Cortex of kidney (tissue), 1 donor: ENCODE measurements at places on chromosomes 5 and 9.

GRCh38 chr5:115575167-115576070 is 26.9 kb downstream of the TICAM2 start:
- no peak for DNase-seq

DNA sequence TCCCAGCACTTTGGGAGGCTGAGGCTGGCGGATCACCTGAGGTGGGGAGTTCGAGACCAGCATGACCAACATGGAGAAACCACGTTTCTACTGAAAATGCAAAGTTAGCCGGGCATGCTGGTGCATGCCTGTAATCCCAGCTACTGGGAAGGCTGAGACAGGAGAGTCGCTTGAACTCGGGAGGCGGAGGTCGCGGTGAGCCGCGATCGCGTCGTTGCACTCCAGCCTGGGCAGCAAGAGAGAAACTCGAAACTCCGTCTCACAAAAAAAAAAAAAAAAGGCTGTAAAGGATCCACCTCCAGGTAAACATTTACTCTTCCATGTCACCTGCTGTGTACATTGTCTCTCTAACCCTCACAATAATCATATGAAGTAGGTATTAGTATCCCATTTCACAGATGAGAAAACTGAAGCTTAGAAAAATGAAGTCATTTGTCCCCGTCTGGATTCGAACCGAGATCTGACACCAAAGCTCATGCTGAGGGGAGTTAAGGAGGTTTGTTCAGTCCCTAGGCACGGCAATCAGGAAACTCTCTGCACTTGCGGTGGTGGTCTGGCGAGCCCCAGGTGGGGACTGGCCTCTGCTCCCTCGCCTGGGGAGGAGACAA is 494 bp upstream of the DOCK2 start:
- DNase-seq, result no peak

GRCh38 chr9:27800159-27800558 is 226.9 kb upstream of the C9orf72 start:
- DNase-seq, result no peak

- DNase-seq, result no peak
These were observed 150.7 kb downstream of the SLC28A3 start for GRCh38 chr9:84189904-84190303.

DNA sequence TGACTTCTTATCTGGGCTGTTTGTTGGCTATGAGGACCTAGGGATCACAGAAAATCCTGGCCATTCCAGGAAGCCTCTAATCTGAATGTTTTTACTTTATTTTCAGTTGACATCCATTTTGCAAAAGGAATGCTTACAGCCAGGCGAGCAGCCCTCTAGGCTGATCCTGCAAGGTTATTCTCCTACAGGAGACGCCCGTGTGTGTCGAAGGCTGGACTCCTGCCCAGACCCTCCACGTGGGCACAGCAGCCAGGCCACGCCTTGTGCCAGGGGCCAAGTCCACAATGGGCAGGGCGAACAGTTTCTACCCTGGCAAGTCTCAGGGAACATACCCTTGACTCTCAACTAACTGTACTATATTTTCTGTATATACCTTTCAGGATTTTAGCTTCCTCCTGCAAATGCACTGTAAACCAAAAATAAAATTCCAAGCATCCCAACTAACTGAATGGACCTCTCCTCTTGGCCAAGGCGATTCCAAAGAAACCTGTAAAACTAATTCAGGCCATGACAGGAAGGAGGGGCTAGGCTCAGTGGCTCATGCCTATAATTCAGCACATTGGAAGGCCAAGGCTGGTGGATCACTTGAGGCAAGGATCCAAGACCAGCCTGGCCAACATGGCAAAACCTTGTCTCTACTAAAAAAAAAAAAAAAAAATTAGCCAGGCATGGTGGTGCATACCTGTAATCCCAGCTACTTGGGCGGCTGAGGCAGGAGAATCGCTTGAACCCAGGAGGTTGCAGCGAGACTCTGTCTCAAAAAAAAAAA is 5.7 kb downstream of the CMBL start:
- no peak for DNase-seq

- DNase-seq, result no peak
These were observed 20.7 kb downstream of the PTPN3 start for GRCh38 chr9:109477258-109478050.

DNA sequence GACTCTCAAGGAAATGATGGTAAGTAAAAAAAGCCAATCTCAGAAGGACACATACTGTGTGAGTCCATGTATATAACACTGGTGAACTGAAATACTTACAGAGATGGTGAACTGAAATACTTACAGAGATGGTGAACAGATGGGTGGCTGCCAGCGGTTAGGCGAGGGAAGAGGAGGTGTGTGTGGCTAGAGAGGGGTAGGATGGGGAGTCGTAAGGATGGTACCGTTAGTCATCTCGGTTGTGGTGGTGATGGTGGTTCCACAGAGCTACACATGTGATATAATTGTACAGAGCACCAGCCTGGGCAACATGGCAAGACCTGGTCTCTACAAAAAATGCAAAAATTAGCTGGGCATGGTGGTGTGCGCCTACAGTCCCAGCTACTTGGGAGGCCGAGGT is 113.6 kb upstream of the RAPGEF1 start:
- DNase-seq, result no peak

- DNase-seq, result no peak
These were observed 119.4 kb downstream of the MED27 start for GRCh38 chr9:131960311-131960710.

DNA sequence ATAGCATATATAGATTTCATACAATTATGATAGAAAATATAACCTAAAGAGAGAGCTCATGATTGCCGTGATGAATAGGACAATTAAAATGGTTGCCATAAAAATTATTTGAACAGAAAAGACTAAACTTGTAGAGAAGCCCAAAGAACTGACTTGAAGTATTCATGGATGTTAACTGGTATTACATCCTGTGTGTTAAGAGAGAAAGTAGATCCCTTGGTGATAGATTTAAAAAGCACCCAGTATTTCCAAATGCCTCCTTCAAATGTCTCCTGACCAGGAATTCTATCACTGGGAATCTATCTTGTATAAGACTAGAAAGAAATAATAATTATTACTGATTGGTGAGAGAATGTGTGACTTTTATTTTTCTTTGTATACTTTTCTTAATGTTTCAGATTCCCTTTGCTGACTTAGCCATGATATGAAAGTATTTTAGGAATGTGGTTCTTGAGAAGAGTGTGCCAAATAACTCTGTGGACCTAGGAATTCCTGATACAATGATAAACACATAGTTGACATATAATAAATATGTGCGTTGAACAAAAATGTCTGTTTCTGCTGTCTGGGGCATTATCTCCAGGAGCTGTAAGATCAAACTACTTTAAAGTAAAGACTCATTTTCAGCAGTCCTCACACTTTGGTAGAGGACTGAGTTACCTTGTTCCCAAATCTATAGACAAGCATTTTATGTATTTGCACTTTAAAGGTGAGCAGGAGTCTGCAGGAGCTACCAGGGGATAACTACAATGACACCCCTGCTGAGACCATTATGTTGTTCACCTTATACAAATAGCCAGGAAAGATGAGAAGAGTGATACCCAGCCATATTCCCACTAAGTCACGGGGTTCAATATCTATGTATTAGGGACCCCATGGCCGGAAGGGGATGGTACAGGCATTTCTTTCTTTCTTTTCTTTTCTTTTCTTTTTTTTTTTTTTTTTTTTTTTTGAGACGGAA is 211.1 kb upstream of the TLE4 start:
- DNase-seq, result no peak

DNA sequence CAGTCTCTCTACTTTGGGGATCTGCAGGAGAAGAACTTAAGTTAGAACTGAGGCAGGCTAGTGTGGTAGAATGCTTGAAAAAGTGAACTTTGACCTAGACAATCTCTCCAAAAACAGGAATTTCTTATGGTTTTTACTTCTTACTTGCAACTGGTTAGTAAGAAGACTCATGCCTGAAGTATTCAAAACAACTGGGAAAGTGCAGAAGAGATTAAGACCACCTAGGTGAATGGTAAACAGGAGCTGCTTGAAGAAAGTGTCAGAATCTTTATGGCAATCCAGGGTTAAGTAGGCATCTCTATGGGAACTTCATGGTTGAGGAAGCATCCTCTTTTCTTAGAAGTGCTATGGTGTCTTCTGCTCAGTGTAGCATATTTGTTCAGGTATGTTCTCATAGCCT is 428.6 kb upstream of the TLE4 start:
- DNase-seq, result no peak

DNA sequence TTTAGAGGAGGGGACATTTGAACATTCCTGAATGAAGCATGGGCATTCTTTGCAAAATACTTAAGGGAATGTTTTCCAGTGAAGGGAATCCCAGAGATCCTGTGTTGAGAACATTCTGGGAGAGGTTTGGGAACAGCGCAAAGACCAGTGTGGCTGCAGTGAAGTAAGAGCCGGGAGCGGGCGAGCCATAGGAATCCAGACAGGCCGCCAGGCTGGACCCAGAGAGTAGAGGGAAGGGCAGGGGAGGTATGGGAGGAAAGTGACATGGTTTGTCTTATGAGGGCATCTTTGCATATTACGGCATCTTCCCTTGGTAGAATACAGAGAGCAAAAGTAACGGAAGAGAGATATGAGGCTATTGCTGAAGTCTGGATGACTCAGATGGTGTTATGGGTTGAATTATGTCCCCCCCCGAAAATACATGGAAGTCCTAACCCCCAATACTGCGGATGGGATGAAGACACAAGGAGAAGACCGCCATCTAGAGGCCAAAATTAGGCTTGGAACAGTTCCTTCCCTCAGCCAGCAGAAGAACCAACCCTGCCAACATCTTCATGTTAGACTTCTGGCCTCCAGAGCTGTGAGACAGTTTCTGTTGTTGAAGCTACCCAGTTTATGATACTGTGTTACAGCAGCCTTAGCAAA is 268.2 kb downstream of the MAST4 start:
- no peak for DNase-seq

DNA sequence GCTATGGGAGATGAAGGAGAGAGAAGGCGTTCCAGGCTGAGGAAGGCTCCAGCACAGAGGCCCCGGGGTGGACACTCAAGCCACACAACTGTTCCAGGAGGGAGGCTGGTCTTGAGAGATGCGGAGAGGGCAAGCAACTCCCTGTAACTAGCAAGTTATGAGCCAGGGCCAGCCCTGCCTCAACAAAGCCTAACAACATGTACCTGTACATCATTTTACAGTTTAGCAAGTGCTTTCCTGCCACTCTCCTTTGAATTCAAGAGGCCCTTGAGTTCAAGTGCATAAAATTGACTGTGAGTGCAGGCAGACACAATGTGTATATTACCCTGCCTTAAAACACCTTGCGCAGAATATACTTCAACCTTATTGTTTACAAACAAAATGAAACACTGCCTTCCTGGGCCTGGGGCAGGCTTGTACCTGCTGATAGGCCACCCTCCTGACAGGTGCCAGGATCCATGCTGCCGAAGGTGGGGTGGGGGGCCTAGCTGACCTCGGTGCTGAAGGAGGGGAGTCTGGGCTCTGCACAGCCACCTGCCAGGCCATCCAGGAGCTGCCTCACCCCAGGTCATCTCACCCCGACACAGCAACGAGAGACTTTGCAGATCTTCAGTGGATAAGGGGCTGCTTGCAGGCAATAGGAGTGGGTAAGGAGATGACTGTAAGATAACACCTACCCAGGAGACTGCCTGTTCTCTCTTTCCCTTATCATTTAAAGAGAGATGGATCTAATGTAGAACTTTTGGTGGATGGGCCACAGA is 80.0 kb downstream of the PPARGC1B start:
- no peak for DNase-seq

DNA sequence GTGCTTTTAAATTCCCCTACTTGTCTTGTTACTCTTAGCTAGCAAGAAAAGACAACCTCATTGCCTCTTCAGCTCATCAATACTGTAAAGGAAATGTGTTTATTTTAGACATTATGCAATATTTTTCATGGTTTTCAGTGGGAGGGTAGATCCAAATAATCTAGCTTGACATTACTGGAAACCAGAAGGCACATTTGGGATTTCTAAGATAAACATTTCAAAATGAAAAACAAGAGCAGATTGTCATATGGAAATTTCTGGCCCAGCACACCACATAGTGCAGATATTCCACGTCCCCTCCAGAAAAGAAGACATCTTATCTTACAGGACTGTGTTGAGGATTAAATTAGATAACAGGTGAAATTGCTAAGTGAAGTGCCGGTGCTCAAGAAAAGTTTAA is 296.9 kb downstream of the MSX2 start:
- DNase-seq, result no peak

GRCh38 chr9:130128733-130129431 is 43.3 kb upstream of the NCS1 start:
- no peak for DNase-seq

DNA sequence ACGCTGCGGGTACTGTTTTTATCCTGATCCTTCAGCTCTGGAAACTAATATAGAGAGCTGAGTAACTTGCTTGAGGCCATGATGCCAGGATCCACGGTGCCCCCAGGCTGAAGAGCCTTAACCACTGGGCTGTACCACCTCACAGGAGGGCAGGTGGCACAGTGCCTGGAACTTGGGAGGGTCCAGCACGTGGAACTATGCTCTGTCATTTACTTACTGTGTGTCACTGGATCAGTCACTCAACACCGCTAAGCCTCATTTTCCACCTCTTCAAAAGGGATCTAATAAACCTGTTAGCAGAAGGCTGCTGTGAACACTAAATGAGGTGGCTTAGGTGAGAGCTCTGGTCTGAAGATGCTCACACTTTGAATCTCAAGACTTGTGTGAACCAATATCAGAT is 29.6 kb downstream of the KCNIP1 start:
- DNase-seq, result no peak

GRCh38 chr5:170484847-170485615 is 18.8 kb upstream of the KCNIP1 start:
- no peak for DNase-seq
